Suppressor macrophage treated with lipopolysaccharide for 1 hour (primary cell): ENCODE measurements at places on chromosomes 6 and 20.
A peak's percentile ranks its signal among the peaks of the same experiment; 100 is the strongest.

GRCh38 chr6:107730106-107730505 is 94.0 kb downstream of the SCML4 start:
- DNase-seq: no peak

GRCh38 chr6:111162504-111162903 is 75.2 kb downstream of the SLC16A10 start:
- no peak for DNase-seq

- DNase-seq: no peak
Measured at GRCh38 chr6:49733680-49734079, 10.5 kb downstream of the CRISP3 start.

DNA sequence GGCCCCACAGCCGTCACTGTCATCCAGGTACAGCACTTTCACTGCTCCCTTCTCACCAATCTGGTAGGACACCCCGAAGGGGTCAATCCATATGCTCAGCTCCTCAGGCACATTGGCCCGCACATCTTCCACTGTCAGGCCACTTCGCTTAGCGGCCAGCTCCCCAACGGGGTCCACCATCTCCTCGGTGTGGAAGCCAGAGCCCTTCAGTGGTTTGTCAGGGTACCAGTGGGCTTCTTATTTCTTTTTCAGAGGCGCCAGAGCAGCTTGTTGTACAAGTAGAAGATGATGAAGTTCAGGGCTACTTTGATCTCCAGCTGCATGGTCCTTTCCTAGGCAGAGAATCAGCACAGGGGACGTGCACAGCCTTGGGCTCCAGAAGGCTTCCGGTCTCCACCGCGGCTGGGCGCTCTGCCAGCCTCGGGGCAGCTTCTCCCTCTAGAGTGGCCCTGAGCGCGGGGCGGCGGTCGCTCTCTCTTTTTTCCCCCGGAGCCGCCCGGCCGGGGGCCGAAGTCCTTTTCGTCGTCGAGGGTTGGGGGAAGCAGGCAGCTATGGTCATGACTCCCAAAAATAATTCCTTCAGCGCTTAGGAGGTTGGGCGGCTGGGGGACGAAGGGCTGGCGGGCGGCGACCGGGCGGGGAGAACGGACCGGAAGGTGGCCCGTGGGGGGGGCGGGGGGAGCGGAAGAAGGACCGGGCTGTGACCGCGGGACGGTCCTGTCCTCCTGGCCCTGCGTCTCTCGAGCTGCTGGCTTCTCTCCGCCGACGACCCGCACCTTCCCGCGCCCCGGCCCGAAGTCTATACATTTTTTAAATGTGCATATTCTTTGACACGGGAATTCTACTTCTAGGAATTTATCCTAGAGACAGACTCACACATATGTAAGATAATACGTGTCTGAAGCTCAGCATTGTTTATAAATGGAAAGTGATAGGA is 6.5 kb upstream of the ZSCAN9 start:
- peak; percentile 90 for DNase-seq

GRCh38 chr20:57774111-57774880 is 64.5 kb upstream of the PMEPA1 start:
- DNase-seq: no peak

- DNase-seq: no peak
Measured at GRCh38 chr6:75203721-75204120, 2.1 kb downstream of the COL12A1 start.
